ENCODE measurements at places on chromosomes 1 and 21.

DNA sequence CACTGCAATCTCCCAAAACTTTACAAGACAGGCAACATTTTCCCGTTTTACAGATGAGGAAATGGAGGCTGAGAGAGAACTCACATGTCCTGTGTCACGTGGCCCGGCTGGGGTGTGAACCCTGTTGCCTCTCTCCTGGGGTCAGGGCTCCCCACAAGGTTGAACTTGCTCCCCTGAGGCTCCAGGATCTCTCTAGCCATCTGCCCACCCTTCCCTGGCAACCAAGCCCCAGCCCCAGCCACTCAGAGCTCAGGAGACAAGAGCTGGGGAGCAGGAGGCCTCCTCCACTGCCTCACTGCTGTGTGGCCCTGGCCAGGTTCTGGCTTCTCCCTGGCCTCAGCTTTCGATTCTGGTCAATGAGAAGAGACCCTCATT, 11.8 kb downstream of the LAPTM5 start:
- no peak for DNase-seq

DNA sequence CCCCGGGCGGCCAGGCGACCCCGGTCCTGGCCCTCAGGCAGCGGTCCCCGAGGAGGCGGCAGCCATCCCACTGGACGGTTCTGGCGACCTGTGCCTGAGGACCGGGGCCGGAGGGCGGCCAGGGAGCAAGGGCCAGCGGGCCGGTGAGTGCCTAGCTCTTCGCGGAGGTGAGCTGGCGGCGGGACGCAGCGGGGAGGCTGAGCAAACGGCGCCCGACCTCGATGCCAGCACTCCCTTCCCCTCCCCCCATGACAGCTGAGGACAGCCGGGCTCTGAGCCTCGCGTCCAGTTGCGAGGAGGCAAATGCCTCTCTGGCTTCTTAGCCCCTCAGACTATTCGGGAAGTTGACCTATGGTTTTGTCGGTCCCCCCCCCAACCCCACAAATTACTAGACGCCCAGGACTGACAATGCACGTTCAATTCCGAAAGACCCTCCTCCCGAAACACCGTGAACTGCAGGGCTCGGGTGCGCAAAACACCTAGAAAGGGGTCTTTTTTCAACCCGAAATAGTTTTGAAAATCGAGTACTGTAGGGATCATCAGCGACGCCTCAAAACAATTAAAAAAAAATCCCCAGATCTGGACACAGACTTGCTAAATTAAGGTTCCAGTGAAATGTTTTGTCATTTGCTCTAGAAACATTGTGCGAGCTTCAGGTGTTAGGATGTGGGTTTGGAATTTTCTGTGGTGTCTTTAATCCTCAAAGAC, 8.3 kb downstream of the CDKN2C start:
- DNase-seq, result no peak

DNA sequence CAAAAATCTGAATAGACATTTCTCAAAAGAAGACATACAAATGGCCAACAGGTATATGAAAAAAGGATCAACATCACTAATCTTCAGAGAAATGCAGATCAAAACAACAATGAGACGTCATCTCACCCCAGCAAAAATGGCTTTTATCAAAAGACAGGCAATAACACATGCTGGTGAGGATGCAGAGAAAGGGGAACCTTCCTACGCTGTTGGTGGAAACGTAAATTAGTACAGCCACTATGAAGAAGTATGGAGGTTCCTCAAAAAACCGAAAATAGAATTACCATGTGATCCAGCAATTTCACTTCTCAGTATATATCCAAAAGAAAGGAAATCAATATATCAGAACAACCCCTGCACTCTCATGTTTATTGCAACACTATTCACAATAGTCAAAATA, 65.1 kb upstream of the ATP1B1 start:
- no peak for DNase-seq

DNA sequence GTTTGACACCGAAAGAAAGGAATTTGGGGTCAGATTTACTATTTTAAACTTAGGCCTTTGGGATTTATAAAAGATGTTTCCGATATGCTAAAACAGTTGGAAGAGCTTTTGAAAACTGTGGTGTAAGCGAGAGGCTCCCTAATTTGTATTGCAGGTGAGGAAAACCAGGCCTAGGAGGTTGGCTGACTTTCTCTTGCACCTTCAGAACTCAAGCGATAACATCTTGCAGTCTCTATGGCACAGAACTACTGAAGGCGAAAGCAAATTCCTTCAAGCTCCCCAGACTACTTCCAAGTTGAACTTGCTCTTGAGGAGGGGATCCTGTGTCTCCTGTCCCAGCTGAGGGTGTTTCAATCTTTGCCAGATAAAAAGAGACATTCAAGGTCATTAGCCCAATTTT, 685.7 kb downstream of the ADGRL2 start:
- DNase-seq, result no peak

DNA sequence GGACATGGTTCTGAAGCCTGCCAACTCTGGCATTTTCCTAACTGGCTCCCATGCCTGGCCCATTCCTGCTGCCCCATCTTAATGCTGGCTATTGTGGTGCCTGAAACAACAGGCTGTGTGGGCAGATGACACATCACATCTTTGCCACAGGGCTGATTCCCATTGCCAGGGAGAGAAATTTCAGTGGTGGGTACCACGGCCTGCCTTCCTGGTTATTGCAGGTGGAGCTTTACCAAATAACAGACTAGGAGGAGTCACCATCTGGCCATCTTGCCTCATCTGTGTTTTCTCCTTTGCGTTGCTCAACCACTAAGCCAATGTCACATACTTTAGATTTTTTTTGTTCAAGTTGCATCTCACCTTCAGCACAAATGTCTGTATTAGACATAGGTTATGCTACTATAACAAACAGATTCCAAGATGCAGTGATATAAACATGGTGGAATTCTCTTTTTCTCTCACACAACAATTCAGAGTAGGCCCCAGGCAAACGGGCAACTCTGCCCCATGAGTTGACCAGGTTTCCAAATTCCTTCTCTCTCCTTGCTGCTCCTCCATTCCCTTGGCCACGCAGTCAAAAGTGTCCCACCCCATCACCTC, 14.1 kb downstream of the CDA start:
- DNase-seq, result no peak

DNA sequence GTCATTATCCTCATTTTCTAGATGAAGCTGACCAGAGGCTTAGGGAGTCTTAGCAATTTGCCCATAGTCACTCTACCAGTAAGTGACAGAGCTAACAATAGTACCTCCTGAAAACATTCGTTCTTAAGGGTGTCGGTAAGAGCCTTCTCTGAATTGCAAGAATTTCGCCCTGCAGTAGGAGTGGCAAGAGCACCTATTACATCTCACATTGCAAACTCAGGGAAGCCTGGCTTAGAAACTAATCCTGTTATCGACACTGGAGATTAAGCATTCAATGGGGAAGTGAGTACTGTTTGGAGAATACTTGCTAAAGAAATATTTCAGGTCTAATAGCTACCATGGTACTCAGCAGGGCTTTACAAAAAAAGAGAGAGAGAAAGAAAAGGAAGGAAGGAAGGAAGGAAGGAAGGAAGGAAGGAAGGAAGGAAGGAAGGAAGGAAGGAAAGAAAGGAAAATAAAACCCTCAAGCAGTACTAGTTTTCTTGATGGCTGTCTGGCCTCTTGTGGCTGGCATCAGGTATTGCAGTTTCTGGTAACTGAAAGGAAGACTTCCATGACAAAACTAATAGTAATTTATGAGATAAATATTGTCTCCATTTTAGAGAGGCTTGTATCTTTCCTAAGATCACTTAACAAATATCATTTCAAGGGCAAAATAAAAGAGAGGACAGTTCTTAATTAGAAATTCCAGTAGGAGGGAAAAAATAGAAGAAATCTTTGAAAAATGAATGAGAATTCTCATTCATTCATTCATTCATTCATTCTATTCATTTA, 10.4 kb downstream of the C1orf226 start:
- DNase-seq, result no peak

DNA sequence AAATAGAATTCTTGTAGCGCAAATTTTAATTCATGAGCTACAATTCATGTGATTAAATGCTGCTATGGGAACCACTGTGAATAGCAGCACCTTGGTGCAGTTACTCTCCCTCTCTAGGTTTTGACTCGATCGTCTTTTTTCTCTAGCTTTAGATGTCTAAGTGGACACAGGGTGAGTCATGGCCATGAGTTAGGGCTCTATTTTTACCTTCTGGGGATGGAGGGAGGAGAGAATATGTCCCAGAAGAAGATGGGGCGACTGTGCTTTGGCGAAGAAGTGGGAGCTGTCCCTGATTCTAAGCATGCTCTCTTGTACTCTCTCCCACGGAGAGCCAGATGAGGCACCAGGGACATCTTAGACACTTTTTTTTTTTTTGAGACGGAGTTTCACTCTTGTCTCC, 1.6 kb upstream of the OR2B11 start:
- no peak for DNase-seq

DNA sequence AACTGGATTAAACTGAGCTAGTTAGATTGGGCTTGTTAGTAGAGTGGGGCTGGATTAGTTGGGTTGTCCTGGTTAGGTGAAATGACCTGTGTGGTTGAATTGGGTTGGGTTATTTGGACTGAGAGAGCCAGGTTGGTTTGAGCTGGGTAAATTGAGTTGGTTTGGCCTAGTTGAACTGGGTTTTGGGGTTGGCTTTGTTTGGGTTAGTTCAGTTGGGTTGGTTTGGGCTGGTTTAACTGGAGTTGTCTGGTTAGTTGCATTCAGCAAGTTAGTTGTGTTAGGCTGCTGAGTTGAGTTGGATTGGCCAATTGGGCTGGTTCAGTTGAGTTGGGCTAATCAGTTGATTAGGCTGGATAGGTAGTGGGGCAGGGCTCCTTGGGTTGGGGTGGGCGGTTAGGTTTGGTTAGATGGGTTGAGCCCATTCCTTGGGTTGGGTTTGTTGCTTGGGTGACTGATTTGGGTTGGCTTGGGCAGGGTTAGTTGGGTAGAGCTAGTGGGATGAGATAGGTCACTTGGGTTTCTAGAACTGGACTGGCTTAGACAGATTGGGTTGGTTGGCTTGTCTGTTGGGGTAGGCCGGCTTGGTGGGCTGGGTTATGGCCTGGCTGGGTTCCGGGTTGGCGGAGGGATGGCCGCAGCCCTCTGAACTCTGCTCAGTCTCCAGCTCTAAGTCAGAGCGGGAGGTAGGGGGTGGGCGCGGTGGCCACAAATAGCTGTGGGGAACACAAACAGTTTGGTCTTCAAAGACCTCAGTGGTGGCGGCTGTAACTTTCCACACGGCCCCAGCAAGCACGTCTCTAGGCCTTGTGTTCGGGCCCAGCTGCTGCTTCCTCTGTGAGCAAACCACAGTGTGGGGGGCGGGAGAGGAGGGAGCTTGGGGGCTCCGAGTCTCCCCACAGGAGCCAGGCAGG, 67.2 kb upstream of the RUNX3 start:
- peak; percentile 78 for DNase-seq

DNA sequence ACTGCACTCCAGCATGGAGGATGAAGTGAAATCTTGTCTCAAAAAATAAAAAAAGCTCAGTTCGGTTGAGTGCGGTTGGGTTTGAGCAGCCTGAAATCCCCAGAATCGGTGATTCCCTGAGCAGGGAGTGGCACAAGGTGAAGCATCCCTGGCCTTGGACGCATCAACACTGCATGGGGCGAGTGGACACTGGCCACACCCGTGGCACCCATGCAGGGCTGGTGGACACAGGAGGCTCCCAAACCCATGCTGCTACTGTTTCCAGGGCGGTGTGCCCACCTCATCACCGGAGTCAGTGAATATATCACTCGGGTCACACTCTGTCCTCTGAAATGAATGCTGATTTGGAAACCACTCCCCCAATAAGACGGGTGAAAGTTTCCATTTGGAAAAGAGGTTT, 53.4 kb upstream of the ACTRT2 start:
- no peak for DNase-seq

- DNase-seq, result no peak
Observed at GRCh38 chr1:178609015-178609414, 96.1 kb downstream of the TEX35 start.

DNA sequence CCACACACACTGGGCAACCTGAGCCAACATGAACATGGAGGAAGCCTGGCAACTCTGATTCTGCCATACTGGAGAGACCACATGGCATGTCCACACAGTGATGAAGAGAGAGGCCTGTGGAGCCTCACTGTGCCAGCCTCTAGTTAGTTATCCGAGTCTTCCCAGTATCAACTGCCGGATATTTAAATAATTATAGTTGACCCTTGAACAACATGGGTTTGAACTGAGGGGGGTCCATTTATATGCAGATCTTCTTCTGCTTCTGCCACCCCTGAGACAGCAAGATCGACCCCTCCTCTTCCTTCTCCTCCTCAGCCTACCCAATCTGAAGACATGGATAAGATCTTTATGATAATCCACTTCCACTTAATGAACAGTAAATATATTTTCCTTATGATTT, 27.8 kb downstream of the DDAH1 start:
- DNase-seq, result no peak

DNA sequence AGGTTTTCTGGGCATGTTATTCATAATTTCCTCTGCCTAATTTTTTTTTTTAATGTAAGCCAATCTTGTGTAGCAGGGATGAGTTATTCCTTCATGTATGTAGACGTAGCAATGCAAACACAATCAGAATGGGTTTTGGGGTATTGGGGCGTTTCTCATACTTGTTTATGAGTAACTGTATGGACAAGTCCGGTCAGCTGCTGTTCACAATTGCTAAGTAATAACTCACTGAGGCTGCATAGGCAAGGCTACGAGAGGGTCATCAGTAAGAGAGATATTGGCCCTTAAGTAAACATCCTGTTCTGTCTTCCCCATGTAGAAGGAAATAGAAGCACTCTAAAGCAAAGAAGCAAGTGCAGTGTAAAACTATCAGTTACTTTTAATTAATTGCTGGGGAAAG, 9.5 kb upstream of the TARS2 start:
- DNase-seq, result no peak
